Central memory CD4-positive, alpha-beta T cell (primary cell): ENCODE measurements at places on chromosomes 12 and 14.

DNA sequence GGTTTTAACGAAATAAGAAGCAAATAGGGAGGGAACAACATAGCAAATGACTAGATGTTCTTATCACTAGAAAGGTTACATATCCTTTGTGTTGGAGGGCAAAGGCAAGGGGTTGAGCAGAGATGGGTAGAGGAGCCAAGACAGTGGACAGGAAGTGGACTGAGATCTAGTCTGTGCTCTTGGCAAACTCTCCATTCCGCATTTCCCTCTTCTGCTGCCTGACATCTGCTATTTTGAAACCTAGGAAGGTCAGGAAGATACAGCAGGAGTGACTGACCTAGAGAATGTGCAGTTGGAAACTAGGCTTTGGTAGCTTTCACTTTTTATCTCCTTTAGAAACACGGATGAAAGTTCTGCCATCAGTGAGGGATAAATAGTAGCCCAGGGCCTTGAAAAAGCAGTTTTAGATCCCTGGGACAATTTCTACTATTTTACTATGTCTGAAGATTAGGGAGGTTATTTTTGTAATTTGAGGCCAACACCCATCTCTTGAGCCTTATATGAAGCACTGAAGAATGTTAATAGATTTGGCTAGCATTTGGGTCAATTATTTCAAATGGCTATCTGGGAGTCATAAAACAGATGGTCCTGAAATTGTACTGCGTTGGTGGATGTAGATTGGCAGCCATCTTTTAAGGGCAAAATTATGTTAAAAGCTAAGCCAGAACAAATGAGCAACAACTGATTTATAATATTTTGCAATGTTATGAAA lies 410.3 kb downstream of the PCNX1 start:
- DNase-seq: no peak

DNA sequence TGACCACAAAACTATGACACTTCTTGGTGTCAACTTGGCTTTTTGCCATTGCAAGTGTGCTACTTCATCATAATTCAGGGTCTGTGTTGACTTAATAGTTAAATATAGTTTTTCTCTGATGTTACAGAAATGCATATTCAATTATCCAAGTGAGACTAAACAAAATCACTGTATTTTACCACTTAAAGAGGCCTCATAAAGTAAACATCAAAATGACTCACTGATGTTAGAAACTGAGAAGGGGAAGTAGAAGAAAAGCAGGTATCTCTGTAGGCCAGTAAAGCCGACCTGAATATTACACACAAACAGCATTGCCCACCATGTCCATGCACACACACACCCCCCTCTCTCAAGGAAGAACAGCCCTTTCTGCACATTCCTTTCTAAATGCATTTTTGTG lies 55.4 kb downstream of the RPAP3 start:
- no peak for DNase-seq

- no peak for DNase-seq
These were observed 126.6 kb downstream of the SLC6A15 start for GRCh38 chr12:84785951-84786350.

GRCh38 chr14:76375947-76376404 lies at the start of gene ESRRB:
Gene ESRRB, plus strand, starts transcription at chr14:76376137. Its CDS starts 265 bp downstream, at chr14:76376402.
- DNase-seq: no peak

GRCh38 chr14:69244946-69245345 lies 15.0 kb upstream of the GALNT16 start:
- no peak for DNase-seq

DNA sequence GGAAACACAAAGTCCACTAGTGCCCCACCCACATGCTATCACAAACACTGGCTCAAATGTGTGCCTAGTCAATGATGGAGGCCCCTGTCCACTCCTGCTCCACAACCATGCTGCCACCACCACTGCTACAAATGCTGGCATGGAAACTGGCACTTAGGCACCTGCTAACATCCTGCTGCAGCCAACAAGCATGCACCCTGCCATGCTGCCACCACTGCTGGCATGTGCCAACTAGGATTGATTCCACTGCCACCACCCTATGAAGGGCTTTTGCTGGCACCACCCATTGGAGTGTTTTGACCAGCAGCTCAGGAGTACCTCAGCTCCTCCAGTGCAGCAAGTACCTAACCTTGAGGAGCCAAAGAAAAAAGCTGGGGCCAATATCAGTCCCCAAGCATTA lies 236.6 kb downstream of the CCDC59 start:
- DNase-seq: no peak

GRCh38 chr14:57174466-57174865 lies 94.2 kb downstream of the EXOC5 start:
- DNase-seq: no peak

- no peak for DNase-seq
These were observed 6.9 kb upstream of the SLC7A7 start for GRCh38 chr14:22822016-22822570.

GRCh38 chr12:117968826-117969659 lies at the start of gene KSR2:
Gene KSR2, minus strand, starts transcription at chr12:117968990. Its CDS starts 735 bp downstream, at chr12:117968255.
- peak; percentile 21 for DNase-seq

- no peak for DNase-seq
These were observed 86.0 kb downstream of the FAR2 start for GRCh38 chr12:29234965-29235626.

- no peak for DNase-seq
These were observed 4.4 kb downstream of the TULP3 start for GRCh38 chr12:2895051-2895451.

GRCh38 chr14:52080808-52081755 lies 12.2 kb upstream of the NID2 start:
- no peak for DNase-seq

DNA sequence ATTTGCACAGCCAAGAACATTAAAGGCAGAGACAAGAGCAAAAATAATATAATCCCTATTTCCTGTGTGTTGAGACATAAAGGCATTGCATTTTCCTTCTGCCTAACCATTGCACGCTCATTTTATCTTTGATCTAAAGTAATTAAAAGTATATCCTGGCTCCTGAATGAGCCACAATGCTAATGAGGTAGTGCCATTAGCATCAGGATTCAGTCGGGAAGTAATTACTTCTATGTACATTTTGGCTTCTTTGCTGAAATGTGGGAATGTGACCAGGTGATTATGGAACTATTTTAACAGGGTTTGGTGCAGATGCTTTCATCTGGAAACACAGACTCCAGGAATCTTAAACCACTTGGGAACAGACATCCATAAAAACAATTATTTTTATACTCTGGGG lies 77.4 kb downstream of the TMTC1 start:
- no peak for DNase-seq

GRCh38 chr14:38616959-38617358 lies 361.1 kb upstream of the CLEC14A start:
- no peak for DNase-seq

DNA sequence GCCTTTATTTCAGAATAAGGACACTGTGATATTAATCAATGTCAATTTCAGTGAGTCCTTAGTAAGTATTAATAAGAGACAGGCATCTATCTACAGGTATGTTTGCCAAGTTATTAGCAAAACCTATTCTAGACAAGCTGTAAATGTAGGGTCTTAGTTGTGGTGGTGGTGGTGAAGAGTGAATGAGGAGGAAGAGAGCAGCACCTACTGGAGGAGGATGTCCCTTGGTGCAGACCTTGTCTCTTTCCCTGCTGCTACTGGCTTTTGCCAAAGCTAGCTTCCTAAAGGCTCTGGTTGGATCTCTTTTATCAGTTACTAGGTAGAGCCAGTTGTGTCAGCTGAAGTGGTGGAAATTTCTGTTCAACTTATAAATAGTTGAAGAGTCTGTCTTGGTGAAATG lies 304.8 kb upstream of the ATP2B1 start:
- DNase-seq: no peak

GRCh38 chr12:69096669-69097335 lies 142.6 kb upstream of the CPSF6 start:
- DNase-seq: no peak
